CD4-positive, alpha-beta T cell treated with Interleukin-2 at 100 ng/mL for 4 hours (primary cell): ENCODE measurements at places on chromosomes 4 and X.

GRCh38 chr4:170386511-170386910 is 296.8 kb upstream of the AADAT start:
- no peak for DNase-seq

GRCh38 chr4:76105652-76106051 is 31.1 kb downstream of the ART3 start:
- no peak for DNase-seq

DNA sequence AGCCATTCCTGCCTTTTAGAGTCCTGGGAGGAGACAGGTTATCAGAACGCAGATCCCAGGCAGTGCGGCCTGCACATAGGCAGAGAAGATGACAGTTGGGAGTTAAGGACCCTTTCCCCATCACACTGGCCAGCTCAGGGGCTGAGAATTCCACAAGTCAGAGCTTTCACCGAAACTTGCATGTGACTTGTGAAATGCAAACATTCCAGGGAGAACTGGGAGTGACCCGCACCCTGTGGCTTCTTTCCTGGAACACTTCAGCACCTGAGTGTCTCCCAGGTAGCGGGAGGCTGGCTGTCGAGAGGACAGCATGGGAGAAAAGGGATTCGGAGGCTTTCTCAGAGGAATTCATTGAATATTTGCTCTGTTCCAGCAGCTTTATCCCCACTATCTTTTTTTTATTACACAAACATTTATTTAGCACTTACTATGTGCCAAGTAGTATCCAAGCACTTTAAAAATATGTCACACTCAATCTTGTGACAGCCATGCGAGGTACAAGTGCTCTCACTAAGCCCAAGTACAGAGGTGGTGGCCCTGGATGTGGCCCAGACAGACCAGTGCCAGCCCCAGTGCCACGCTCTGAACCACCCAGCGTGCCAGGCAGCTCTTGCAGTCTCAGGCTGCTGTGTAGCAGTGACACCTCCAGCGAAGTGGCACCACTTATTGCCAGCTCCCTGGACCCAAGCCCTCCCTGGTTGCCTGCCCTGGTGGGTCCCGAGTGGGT is 100.5 kb downstream of the PHKA2 start:
- DNase-seq: no peak

- DNase-seq: no peak
Observed at GRCh38 chr4:157170321-157170720, 50.2 kb upstream of the GRIA2 start.

GRCh38 chrX:100447655-100448397 is 37.8 kb upstream of the PCDH19 start:
- peak; percentile 1 for DNase-seq

- DNase-seq: no peak
Observed at GRCh38 chr4:162360369-162361149, 196.8 kb upstream of the FSTL5 start.

DNA sequence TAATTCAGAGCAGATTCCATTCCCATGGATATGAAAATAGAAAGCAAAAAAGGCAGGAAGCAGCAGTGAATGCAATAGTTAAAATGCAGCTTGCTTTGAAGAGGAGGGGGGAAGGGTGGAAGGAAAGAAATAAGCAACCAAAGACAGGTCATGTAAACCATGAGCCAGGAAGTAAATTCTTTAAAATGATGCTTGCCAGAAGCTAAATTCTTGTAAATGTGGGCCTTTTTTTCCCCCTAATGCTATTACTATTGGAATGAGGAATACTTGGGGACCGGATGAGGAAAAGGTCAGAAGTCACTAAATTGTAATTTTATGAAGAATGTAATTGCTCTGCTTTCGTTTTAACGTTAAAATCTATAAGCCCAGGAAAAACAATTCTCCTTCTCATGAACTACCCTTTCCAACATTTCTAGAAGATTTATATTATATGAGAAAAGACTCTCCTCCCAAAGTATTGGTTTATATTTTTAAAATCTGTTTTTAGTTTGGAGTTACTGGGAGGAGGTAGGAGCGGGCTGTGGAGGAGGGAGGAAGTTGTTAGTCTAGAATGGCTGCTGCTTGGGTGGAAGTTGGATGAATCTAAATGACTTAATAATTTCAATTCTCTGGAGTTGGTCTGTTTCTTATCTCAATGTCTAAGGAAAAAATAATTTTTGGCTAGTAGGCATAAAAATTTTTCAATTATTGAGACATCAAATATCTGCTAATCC is 77.6 kb upstream of the PCDH18 start:
- DNase-seq: no peak

- DNase-seq: peak; percentile 23
Observed at GRCh38 chr4:118224243-118224829, 128.5 kb downstream of the PRSS12 start.

- DNase-seq: no peak
Observed at GRCh38 chr4:162056990-162057389, 106.8 kb downstream of the FSTL5 start.

DNA sequence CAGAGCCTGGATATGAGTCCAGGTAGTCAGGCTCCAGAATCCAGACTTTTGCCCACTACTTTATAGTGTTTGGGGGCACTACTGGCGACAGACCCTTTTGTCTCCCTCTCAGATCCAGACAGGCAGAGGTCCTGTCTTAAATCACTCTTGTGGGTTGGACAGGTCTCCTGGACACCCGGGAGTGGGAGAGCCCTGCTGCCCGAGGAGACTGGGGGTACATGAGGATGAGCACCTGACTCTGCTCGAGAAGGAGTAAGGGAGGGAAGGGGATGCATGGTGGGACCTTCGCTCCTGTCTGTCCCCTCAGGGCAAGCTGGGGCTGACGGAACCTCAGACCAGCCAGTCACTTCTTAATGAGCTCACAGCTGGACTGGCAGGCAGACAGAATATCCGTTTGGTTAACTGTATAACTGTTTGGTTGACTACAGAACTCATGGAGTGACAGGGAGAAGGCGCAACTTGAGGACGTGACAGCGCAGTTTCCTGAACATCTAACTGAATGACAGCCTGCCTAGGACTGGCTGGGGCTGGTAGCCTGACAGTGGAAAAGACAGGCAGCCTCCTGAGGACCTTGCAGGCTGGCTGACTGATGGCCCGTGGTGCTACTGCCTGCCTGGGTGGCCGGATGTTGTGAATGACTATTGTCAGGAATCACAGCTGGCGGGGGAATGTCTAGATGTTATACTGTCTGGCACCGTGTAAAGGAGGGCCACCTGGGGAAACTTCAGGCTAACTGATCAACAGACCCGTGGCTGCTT is 1.6 kb upstream of the SUV39H1 start:
- no peak for DNase-seq

DNA sequence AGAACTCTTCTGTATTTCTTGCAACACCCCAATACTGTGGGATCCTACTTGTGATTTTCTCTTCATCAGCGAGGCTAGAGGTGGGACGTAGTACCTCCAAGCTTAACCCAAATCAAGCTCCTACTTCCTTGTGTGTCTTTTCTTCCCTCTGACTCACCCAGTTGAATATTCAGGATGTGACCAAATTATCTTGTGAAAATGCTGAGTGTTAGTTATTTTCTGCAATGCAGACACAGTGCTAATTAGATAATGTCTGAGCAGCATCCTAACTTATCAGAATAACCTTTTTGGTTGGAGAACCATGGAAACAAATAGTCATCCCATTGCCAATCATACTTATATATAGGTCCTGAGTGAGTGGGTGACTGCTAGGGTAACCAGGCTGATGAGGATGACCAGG is 2.4 kb downstream of the MEPE start:
- DNase-seq: no peak

GRCh38 chrX:49171752-49172279 is at the start of gene PLP2:
Gene PLP2 (plus strand): TSS chrX:49171898. CDS start chrX:49172001, 103 bp downstream.
- peak; percentile 78 for DNase-seq

GRCh38 chr4:52883183-52883621 is 21.1 kb downstream of the RASL11B start:
- DNase-seq: no peak

DNA sequence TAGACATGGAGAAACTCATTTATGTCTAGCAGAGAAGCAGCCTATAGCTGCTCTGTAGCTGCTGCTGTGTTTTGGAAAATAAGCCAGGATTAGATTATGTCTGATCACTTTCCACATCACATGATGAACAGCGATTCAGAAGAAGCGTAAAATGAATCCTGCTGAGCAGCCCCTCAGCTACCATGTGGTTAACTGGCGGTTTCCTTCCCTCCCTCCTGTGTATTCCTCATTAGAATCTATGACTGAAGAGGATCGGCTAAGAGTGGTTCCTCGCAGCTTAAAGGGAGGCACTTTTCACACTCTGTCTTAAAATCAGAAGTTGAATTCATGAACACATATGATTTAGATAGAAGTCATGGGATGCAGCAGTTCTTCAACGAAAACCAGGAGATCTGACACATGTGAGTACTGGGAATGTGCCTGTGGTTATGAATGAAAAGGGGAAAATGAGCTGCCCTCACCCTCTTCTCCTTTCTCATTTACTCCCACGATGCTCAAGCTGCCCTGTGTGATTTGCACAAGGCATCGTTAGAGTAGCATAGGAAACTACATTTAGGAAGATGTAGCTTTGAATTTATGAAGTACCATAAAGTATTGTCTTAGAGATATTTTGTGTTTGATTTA is at the start of gene PPEF1:
TSS of gene PPEF1 (plus strand) at position 220 of the 624 bp plus-strand sequence. CDS start at position 356, 136 bp downstream.
- no peak for DNase-seq

DNA sequence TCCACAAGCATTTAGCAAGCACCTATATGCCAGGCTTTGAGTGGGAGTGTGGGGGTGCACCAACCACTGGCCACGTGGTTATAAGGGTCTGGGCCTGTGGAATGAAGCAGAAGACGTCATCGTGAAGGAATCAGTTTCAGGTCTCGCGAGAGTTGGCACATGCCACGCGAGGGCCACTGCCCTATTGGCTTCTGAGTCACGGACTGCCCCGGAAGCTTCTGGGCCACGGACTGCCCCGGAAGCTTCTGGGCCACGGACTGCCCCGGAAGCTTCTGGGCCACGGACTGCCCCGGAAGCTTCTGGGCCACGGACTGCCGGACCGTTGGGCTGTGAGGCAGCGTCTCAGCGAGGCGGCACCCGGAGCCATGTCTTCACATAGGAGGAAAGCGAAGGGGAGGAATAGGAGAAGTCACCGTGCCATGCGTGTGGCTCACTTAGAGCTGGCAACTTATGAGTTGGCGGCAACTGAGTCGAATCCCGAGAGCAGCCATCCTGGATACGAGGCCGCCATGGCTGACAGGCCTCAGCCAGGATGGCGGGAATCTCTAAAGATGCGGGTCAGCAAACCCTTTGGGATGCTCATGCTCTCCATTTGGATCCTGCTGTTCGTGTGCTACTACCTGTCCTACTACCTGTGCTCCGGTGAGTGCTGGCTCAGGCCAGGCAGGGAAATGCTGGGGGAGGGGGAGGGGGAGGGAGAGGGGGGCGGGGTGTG is at the start of gene FMR1NB:
TSS of gene FMR1NB (plus strand) at position 300 of the 715 bp plus-strand sequence. CDS start at position 366, 66 bp downstream.
- no peak for DNase-seq

GRCh38 chrX:9895225-9895912 is 71.8 kb upstream of the CLDN34 start:
- no peak for DNase-seq

DNA sequence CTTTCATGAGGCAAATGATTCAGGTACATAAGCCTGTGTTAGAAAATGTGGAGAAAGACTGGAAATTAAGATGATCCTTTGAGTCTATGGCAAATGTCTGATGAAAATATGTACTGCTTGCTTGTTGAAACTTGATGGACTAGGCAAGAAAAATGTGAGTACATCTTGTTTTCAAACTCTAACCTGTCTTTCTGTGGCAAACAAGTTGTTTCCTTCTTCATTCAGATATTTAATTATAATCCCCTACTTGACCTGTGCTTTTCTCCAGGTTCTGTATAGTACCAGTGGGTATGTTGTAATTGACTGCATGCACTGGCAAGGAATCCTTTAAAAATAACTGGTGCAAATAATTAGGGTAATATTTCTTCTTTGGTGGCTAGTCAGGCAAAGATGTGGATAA is 136.7 kb downstream of the ARHGAP24 start:
- DNase-seq: no peak

DNA sequence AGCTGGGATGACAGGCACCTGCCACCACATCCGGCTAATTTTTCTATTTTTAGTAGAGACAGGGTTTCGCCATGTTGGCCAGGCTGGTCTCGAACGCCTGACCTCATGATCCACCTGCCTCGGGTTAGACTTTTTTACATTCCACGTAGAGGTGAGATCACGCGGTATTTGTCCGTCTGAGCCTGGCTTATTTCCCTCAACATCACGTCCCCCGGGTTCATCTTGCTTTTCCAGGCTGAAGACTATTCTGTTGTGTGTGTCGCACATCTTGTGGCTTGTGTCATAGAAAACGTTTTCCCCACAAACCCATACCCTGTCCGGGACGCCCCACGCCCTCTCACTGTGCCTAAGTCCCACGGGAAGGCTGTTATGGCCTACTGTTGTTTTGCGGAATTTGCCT is 185.3 kb downstream of the CRLF2 start:
- DNase-seq: no peak

DNA sequence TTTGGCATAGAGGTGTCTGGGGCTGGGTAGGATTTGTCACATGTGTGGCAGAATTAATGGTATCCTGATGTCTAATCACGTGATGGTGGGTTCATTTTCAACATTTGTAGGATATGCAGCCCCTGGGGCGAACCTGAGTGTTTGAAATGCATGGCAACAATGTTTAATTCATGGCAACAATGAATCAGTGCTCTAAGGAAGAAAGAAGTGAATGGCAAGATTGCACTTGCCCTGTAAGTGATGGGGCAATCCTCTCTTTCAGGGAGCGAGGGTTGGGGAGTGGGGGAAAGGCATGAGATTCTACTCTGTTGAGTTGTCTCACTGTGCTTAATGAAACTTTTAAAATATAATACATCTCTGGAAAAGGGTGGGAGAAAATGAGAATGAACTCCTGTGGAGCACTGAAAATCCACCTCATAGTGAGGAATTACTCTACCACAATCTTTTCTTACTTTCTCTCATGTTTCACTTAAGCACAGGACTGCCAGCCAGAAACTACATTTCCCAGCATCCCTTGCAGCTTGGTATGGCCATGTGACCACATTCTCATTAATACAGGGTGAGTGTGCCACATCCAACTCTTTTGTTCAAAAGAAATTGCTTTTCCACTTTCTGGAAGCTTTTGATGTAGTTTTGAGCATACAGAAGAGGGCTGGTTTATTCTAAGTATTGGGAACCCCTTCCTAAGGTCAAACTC is 64.0 kb upstream of the PGM2 start:
- DNase-seq: no peak

DNA sequence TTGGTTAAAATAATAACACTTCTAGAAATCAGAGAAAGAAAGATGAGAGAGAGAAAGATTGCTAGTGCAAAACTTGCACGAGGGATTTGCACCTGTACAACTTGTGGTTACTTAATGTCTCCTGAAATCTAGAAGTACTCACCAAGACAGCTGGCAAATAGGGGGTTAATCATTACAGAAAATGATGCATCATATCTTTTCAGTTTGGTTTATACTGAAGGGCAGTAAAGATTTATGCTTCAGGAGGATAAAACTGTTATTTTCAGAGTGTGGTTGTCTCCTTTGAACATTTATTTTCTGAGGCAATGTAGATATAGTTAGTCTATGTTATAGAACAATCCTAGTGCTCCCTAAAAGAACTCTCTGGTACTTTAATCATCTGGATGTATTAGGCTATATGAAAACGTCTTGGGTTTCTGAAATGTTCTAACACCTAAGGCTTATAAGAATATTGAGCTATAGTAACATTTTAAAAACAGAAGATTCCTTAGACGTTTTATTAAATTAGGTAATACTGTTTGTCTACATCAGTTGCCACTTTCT is 13.3 kb downstream of the ATOH1 start:
- DNase-seq: no peak

- no peak for DNase-seq
Observed at GRCh38 chrX:46407753-46408130, 137.5 kb downstream of the ZNF674 start.

GRCh38 chr4:54400802-54401201 is 171.7 kb downstream of the PDGFRA start:
- no peak for DNase-seq
